Activated CD8-positive, alpha-beta memory T cell treated with anti-CD3 and anti-CD28 coated beads for 24 hours (primary cell): ENCODE measurements at places on chromosomes 11 and 22.

GRCh38 chr22:47094861-47095330, 332.4 kb downstream of the TBC1D22A start:
- DNase-seq, result peak; percentile 28

- DNase-seq, result no peak
Measured at GRCh38 chr11:2904153-2905052, 18.8 kb upstream of the CDKN1C start.

- DNase-seq, result no peak
Measured at GRCh38 chr22:42069801-42070516, 653 bp downstream of the NAGA start.

- no peak for DNase-seq
Measured at GRCh38 chr11:36142879-36143278, 146.3 kb downstream of the COMMD9 start.

DNA sequence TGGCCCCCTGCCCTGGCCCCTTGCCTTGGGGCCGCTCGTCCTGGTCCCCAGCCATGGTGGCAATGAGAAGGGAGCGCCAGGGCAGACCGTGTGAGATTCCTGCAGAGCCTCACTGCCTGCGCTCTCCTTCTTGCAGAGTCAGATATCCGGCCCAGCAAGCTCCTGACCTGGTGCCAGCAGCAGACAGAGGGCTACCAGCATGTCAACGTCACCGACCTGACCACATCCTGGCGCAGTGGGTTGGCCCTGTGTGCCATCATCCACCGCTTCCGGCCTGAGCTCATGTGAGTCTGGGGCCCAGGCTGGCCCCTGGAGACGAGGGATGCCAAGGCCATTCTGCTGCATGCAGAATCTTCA, 114.1 kb downstream of the MICAL2 start:
- peak; percentile 90 for DNase-seq

DNA sequence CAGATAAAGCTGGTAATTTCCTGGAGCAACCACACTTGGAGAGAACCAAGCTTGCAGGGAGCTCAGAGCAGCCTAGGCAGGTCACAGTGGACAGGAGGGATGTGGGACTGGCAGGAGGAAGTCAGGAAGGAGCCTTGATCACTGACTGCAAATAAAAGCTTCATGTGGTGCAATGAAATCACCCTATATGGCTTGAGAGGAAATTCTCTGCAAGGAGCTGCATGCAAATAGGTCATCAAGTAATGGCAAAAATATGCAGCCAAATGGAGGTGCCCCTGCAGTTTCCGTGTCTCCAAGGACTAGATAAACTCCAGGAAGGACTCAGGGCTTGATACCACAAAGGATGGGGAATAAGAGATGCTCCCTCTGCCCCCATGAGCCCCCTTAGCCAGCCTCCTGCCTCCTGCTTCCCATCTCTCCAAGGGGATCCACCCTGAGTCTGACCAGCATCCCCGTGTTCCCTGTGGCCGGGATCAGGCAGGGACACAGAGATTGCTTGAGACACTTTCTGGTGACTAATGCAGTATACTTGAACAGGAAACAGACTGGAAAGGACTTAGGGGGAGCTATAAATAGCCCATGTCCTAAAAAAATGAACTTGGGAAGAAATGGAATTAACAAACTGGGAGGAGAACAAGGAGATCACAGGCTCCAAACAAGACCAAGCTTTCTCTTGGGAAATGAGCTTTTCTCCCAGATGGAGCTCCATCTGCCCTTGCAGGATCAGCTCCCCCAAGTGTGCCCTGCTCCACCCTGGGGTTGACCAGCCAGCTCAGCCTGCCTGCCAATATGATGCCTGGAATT, 23.9 kb upstream of the MICAL2 start:
- DNase-seq, result no peak

DNA sequence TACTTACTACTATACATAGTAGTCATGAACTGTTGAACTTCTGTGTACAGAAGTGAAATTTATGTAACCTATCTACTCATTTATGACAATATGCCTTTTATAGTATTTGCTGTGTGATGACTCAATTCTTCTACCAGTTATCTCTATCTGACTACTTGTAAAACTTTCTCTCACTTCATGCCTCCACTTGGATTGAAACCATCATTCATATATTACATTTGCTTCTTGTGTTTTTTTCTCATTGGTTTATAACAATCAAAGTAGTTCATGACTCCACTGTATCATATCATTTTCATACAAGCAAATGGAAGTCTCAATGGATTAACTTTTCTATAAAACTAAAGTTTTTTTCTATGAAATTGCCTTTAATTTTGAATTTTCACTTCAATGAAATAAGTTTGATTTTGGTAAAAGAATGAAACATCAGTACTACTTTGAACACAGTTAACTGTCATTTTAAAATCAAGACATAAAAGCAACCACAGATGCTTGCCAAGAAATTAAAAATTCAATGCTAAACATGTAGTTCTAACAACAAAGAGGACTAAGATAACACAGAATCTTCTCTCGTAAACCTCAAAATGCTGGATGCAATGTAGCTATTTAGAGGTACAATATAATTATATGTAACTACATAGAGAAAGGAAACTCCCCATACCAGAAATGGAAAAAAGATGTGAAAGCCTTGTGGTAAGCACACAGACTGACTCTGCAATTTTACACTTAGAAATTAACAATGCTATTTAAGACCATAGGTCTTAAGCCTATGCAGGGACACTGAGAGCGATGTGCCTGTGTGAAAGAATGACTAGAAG, 27.6 kb upstream of the EXPH5 start:
- no peak for DNase-seq

GRCh38 chr11:72576243-72576595, 98.0 kb downstream of the PDE2A start:
- DNase-seq, result no peak

DNA sequence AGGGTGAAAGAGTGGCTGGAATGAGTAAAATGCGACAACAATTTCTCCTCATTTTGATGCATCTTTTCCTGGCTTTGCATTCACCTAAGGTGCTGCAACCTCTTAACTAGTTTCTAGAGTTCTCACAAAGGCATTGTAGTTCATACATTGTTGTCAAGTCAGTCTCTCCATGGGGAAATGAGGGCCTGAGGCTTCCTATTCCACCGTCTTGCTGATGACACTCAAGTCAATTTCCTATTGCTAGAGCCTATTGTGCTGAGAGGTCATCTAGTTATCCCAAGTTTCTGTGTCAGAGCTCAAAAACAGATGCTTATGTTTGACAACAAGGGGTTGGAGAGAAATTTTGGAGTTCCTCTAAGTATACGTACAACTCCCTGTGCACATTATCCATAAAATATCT, 11.6 kb upstream of the MS4A6A start:
- DNase-seq, result no peak

- DNase-seq, result no peak
Measured at GRCh38 chr11:31895926-31896325, 84.8 kb upstream of the PAX6 start.
